ENCODE measurements at places on chromosomes 11 and 22.

GRCh38 chr22:48938741-48939140 is 888.9 kb downstream of the BRD1 start:
- DNase-seq = no peak

GRCh38 chr11:95650276-95650675 is 139.3 kb downstream of the FAM76B start:
- DNase-seq = no peak

GRCh38 chr11:92225125-92225567 is 528 bp downstream of the FAT3 start:
- no peak for DNase-seq

GRCh38 chr11:126515501-126515900 is 160.0 kb downstream of the ST3GAL4 start:
- no peak for DNase-seq

DNA sequence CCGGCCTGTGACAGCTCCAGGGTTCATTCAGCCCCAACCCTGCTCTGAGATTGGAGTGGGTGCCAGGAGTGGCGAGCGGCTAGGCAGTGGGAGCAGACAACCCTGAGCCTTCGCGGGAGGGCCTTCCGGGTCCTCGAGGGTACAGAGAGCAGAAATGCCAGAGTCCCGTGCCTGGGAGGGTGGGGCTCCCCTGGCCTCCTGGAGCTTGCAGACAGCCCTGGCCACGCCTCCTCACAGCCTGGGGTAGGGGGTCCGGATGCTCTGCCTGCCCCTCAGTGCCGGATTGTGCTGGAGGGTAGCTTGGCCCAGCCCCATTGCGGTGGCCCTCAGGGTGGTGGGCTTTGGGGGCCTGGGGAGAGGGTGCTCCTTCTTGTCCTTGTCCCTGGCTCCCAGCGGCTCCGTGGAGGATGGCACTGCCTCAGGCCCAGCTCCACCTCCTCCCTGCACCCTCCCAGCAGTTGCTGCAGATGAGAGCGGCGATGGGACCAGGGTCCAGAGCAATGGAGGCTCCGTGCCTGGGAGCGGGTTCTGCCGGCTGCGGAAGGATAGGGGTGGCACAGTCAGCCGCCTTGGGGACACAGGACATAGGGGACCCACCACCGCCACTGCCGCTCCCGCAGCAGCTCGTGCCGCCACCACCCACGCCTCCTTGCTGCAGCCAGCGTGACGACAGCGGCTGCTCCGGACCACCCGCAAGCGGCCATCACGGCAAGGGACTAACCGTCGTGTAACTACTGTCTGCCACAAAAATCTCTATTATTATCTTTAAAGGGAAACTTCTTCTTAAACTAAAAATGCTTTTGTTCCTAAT is 34.9 kb upstream of the OR10G7 start:
- DNase-seq = peak; percentile 5

GRCh38 chr11:57213342-57214097 is 23.5 kb downstream of the APLNR start:
- DNase-seq = no peak

Measured in stimulated activated CD4-positive, alpha-beta T cell treated with anti-CD3 and anti-CD28 coated beads, Interleukin-12 subunit alpha, Interleukin-12 subunit beta, amount 100 ng/mL, for 24 hours (primary cell).